Activated naive CD4-positive, alpha-beta T cell treated with anti-CD3 and anti-CD28 coated beads, Interleukin-2, amount 50 U/mL, for 72 hours (primary cell): ENCODE measurements at places on chromosomes 13 and 19. TPM values are rescaled to one million over a fixed set of nuclear protein-coding genes. Genes with fewer than 3 reads are reported as not detected.

The PGLYRP1 gene
- total RNA-seq: not detected

The SHISA7 gene
- total RNA-seq: not detected

- no peak for DNase-seq
Measured at GRCh38 chr19:35975608-35976214, 19.3 kb upstream of the SDHAF1 start.

DNA sequence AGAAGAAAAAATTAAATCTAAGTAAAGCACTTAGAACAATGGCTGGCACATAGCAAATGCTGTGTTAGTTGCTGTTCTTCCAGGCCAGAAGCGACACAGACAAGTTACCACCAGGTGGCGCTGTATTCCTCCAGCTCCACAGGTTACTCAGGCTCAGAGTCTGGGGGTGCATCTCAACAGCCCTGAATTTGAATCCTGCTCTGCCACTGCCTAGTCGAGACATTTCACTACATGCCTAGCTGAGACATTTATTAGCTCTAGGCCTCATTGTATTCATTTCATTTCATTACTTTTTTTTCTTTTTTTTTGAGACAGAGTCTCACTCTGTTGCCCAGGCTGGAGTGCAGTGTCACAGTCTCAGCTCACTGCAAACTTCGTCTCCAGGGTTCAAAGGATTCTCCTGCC lies 16.4 kb upstream of the CYP2B6 start:
- peak; percentile 80 for DNase-seq

The GRIK5 gene
- total RNA-seq: 4.0 TPM
